Caco-2 (cell line): ENCODE measurements at places on chromosomes 5 and 9. TPM values are rescaled to one million over a fixed set of nuclear protein-coding genes. Genes with fewer than 3 reads are reported as not detected.
A peak's percentile ranks its signal among the peaks of the same experiment; 100 is the strongest.

- no peak for DNase-seq
Observed at GRCh38 chr9:97868859-97869258, 15.8 kb downstream of the FOXE1 start.

EIF4E1B gene
- not detected in 2 replicates for total RNA-seq

DDX4 gene
- 0.26 TPM in 1 of 2 replicates, not detected in the other for total RNA-seq

GRCh38 chr5:54663866-54664265 is 146.3 kb downstream of the SNX18 start:
- DNase-seq = no peak

GRCh38 chr5:138148811-138149210 is 9.6 kb upstream of the NME5 start:
- no peak for DNase-seq

DNA sequence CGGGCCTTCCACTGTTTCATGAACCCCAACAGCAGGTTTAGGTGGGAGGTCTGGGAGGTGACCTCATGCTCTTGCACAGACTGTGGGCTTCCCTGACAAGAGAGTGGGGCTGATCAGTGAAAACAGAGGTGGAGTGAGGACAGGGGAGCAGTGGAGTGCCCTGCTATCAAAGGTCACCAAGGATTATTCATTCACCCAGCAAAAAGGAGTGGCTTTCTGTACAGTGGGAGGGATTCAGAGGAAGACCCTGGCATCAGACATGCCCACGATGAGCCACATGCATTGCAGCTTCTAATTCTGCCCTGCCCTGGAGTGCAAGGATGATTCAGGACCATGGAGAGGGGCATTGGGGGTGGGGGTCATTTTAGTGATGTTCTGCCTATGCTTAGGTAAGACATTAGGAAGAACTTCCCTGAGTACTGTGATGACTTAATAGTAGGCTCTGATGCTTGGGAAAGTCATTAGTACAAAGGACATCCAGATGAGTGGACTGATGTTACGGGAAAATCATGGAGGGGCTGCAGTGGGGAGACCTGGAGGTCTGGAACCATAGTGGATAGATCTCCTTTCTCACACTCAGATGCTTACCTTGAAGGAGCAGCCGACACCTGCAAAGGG is 12.8 kb downstream of the TRAF1 start:
- DNase-seq = no peak

DNA sequence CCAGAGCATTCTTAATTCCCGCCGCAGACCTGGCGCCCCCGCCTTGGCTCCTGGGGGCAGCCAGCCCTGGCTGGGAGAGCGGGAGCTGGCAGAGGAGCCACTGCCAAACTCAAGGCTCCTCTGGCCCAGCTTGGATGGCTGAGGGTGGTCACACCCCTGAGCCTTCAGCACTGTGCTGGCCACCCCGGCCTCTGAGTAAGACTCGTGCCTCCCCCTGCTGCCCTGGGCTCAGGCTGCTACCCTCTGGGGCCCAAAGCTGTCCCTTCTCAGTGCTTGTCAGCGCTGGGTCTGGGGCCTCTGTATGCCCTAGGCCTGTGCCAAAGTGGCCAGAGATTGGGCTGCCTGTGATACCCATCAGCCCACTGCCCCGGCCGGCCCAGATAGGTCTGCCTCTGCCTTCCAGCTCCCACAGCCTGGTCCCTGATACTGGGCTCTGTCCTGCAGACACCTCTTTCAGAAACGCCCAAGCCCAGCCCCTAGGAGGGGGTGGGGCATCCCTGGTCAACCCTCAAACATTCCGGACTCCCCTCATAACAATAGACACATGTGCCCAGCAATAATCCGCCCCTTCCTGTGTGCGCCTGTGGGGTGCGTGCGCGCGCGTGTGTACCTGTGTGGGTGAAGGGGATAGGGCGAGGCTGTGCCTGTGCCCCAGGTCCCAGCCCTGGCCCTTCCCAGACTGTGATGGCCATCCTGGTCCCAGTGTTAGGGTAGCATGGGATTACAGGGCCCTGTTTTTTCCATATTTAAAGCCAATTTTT is 4.4 kb upstream of the PRR7 start:
- peak; percentile 33 for DNase-seq
